Esophagus squamous epithelium (tissue), 5 donors: ENCODE measurements at places on chromosomes 11 and 22. TPM values are rescaled to one million over a fixed set of nuclear protein-coding genes. Genes with fewer than 3 reads are reported as not detected.

DNA sequence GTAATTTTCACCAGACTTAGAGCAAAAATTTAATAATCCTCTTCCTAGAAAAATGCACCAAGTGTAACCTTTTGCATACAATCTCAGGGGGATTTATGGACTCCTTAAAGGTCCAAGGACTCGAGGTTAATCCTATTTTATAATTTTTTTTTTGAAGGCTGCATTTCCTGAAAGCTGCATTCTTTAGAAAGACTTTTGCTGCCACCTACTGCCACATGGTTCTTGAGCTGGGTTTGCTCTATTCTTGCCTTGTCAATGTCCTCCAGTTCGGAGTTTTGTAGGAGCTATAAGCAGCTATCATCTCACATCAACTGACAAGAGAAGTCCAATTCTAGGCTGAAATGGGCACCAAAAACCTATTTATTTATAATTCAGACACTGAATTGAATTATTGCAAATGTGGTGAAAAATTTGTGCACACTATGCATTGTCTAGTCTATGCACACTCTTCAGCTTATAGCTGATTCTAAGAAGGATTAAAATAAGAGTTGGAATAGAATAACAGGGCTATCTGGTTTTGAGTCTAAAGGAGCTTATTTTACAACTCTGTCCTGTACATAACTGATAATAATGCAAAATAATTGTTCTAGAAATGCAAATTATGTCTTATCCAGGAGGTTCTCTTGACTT is 31.3 kb downstream of the TRAF6 start:
- no peak overlapping the region for H3K4me3 ChIP-seq
- no peaks in the 10 kb centered on the region for H3K36me3 ChIP-seq
- DNase-seq: no peak
- no peak overlapping the region for H3K27ac ChIP-seq

- DNase-seq: no peak
- peaks cover 5% of the 10 kb centered on the region for H3K4me1 ChIP-seq
- H3K4me3 ChIP-seq: no peak overlapping the region
- H3K27me3 ChIP-seq: no peaks in the 10 kb centered on the region
- H3K36me3 ChIP-seq: peaks cover 86% of the 10 kb centered on the region
- no peak overlapping the region for H3K27ac ChIP-seq
These were observed 39.0 kb downstream of the APOL5 start for GRCh38 chr22:35756722-35757121.

TCF20 gene
- 52.5 TPM for total RNA-seq

YAP1 gene
- total RNA-seq: 143 TPM

CSF2RB gene
- total RNA-seq: 6.1 TPM

MS4A14 gene
- total RNA-seq: 0.18 TPM

PLA2G3 gene
- 27.0 TPM for total RNA-seq
